SIG-M5 (cell line): ENCODE measurements at places on chromosomes 4 and X.

DNA sequence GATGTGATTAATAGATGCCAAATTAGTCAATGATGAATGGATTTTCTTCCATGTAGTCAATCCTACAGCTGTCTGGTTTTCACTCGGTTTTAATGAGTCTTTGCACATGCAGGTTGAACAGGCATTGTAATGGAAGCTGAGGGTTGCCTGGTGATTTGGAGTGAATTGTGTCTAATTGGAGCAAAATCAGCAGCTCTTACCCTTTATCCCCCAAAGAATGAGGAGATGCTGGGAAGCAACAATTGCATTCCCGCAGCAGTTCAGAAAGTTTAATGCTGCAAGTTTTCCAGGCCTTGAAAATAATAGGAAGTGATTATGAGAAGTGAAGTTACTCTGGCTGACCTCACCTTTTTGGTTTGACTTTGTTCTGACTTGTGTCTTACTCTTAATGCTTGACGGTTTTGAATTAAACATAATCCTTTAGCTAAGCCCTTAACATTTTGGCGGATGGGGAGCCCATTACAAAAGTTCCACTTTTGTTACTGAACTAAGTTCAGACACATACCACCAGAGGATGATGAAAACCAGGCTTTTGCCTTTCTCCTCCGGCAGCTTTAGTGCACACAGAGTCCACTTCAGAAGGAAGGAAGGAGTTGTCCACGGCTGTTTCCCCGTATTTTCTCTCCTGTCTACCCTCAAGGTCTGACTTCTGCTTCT, 78.8 kb upstream of the TBC1D9 start:
- no peak for DNase-seq

GRCh38 chr4:52743444-52744019, 7.7 kb downstream of the ERVMER34-1 start:
- DNase-seq: no peak

GRCh38 chrX:37603938-37604409, 32.5 kb downstream of the LANCL3 start:
- no peak for DNase-seq

DNA sequence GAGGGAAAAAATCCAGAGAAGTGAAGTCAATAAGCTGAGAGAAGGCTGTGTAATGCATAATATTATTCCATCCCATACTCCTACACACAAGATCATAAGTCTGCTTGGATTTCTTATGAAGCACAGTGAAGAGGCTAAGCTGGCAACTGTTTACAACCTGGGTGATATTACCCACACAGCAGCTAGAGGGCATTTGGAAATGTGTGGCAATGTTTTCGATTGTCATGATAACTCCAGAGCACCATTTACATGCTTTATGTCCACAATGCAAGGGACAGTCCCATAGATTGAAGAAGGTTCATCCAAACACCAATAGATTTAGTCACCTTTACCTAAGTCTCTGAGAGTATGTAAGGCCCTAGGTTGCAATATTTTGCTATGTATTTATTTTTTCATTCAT, 412.2 kb downstream of the PPP3CA start:
- no peak for DNase-seq

- DNase-seq: no peak
Observed at GRCh38 chrX:107682256-107682655, 53.9 kb downstream of the PRPS1 start.

DNA sequence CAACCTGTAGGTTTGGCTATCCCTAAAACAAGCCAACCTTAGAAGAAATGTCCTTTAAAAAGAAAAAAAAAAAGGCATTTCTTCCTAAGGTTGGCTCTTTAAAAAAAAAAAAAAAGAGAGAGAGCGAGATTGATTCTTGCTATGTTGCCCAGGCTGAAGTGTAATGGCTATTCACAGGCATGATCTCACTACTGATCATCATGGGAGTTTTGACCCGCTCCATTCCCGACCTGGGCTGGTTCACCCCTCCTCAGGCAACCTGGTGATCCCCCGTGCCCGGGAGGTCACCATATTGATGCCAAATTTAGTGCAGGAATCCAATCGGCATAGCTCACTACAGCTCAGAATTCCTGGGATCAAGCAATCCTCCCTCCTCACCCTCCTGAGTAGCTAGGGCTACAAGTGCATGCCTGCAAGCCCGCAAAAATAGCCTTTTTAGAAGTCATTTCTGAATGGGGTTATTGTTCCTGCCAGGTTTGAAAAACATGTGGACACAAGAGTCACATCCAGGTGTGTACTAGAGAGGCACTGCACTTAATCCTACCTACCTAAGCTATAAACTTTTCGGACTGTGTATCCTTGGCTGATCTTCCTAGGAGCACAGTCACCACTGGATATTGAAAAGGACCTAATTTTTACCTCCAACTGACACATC, 61.4 kb upstream of the ZCCHC13 start:
- DNase-seq: no peak

DNA sequence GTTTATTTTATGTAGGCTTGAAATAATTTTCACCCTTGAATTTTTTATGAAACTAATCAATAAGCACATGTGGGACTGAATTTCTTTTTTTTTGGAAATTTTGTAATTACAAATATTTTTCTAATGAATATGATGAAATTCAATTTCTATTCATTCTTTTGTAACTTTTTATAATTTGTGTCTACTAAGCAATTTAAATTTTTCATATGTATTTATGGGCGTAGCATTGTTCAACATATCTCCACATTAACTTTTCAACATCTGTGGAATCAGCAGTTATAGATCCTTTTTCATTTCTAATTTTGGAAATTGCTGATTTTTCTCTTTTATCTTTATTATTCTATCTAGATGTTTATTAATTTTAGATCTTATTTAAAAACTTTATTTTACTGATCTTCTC, 1320.3 kb downstream of the C4orf33 start:
- DNase-seq: no peak

DNA sequence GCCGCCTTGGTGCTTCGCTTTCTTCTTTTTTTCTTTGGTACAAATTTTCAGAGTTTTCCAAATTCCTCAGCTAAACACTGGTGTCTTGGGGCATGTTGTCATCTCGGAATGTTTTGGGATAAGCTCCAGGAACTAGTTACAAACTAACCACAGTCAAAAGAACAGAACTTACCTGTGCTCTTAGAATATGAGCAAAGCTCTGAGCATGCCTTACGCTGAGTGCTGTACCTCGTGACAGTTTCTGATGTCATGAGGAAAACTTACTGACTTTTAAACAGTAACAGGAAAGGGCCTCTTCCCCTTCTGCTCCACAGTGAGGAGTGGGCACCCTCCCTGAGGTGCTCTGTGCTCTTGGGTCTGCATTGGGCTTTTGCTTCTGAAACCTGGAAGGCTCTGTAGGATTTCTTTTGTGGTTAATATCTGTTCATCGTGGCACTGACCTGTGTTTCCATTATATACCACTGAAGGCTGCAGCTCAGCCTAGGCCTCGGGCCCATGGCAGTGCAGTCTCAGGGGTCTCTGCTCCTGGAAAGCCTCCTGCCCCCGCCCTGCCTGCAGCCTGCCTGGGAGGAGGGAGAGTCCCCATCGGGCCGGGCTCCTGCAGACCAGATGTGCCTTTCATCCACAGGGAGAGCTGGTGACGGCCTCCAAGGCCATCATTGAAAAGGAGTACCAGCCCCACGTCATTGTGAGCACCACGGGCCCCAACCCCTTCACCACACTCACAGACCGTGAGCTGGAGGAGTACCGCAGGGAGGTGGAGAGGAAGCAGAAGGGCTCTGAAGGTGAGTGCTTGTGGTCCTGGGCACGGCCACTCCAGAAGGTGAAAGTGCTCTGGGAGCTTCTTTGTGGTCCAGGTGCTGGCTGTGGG, 48.7 kb downstream of the NOP14 start:
- no peak for DNase-seq

GRCh38 chrX:126551306-126551705, 1.3 kb downstream of the DCAF12L1 start:
- DNase-seq: no peak

DNA sequence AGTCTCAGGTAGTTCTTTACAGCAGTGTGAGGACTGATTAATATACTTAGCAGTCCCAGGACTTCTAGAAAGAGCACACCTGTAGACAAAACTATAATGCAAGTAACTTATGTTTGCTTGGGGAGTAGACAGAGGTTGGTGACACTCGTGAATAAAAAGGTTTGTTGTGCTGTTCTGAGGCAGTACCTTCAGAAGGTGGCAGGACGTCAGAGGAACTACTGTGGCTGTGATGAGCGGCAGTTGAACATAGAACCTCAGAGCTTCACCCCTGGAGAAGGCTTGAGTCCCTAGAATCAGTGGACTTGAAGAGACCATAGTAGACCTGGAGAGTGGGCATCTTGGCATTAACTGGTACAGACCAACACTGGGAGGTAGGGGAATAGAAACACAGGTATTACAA, 3.3 kb upstream of the GBA3 start:
- DNase-seq: no peak

DNA sequence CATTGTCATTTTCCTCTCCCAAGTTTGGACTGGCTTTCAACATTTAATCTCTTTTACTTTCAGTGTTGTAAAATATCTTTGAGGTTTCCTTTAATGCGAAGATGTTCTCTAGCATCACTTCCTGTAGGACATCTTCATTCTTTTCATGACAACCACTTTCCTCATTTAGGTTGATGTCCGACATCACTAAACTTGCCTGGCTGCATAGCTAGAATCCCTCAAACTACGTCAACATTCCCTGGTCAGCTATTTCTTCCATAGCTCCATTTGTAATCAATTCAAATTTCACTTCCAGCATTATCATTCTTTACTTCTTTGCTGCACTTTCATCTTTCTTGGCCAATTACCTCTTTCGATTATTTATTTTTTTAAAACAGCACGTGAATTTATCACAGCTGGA, 198.6 kb upstream of the EMCN start:
- DNase-seq: no peak

DNA sequence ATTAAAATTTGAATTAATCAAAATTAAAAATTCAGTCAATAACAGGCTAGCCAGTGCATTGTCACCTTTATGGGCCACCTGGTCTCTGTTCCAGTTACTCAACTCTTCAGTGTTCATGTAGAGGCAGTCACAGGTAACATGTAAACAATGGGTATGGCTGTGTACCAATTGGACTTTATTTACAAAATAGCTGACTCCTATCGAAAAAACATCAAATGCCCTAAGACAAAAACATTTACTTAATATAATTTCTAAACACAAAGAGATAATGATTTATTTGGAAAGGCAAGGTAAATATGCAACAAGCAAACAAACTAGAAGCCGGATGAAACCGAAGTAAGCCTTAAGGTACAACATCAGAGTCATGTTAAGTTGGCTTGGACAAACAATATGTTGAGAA, 8.8 kb downstream of the TMEM150C start:
- DNase-seq: no peak

DNA sequence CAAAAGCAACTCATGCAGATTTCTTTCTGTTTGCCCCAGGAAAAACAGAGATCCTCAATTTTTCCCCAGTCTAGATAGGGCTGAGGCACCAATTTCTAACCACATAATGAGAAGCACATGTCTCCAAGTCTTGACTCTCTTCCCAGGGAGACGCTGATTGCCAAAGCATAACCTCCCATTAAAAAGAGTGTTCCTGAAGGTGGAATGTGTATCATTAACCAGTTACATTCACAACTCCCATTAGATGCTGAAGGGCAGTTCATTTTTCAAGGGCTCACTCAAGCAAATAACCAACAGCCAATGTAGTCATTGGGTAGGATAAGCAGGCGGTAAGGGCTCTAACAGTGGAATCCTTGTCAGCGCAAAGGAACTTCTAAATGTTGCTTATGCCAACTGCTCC, 27.5 kb downstream of the TMEM47 start:
- no peak for DNase-seq

DNA sequence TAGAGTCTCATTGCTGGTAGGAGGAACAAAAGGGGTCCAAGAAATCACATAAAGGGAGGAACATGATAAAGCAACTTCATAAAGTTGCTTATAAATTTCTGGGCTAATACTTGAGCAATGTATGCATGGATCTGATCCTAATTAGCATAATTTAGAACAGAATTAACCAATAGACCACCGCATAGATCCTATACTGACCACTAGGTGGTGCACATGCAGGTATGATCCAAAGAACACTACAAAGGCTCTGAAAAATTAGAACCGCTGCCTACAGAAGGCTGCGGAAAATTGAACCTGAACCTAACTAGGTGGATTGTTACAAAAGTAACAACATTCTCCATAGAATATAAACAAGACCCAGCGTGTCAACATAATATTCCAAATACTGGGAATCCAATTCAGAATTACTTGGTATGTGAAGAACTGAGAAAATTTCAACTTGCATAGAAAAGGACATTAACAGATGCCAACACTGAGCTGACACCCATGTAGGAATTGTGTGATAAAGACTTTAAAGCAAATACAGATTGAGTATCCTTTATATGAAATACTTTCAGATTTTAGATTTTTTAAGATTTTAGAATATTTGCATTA, 23.3 kb downstream of the BRCC3 start:
- DNase-seq: no peak

GRCh38 chr4:135365065-135365464, 1163.5 kb upstream of the PABPC4L start:
- DNase-seq: no peak

GRCh38 chr4:31714238-31714637, 994.1 kb downstream of the PCDH7 start:
- no peak for DNase-seq

DNA sequence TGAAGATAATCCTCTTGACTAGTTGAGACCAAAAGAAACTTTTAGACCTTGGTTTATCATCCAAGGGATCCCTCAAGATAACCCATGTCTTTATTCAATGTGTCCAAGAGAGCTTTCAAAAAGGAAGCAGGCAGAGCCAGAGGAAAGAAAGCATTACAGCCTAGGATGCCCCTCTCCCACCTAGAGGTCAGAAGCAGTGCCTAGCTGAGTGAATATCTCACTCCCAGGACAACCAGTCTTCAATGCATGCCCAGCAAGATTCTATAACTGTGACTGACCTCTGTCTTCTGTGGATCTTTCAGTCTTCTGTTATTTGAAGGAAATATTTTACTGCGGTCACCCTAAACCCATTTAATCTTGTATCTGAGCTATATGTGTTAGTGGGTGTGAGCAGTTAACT, 537.2 kb upstream of the CPEB2 start:
- no peak for DNase-seq

GRCh38 chr4:19729886-19730651, 521.6 kb upstream of the SLIT2 start:
- DNase-seq: no peak
